T47D (cell line): ENCODE measurements at places on chromosomes 7 and 10.

GRCh38 chr7:43584195-43584586 lies 1.3 kb downstream of the STK17A start:
- peak; percentile 63 for DNase-seq

GRCh38 chr7:156152390-156152789 lies 340.1 kb upstream of the SHH start:
- no peak for DNase-seq

DNA sequence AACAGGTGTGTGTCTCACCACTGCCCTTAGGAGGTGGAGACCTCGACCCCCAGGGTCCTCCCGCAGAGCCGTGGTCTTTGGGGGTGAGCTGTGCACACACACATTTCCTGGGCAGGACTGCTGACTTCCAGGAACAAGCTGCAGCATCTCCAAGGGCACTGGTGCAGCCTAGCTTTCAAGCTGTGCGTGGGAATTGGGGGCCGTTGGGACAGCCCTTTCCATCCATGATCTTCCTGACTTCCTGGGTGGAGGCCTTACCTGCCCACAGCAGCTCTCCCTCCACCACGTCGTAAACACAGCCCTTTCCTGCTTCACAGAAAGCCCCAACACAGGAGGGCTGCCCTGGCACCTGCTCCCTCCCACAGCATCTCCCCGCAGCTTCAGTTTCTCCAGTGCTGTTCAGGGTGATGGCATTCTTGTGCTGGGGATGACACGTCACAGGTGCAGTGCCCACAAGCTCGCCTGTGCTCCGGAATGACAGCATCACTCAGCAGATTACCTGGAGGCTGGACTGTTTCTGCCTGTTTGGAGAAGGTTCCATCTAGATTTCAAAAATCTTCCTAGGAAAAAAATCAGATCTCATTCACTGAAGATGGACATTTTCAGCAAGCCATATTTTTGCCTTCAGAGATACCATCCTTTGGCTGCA lies 208.0 kb upstream of the PPP2R2D start:
- DNase-seq, result no peak

DNA sequence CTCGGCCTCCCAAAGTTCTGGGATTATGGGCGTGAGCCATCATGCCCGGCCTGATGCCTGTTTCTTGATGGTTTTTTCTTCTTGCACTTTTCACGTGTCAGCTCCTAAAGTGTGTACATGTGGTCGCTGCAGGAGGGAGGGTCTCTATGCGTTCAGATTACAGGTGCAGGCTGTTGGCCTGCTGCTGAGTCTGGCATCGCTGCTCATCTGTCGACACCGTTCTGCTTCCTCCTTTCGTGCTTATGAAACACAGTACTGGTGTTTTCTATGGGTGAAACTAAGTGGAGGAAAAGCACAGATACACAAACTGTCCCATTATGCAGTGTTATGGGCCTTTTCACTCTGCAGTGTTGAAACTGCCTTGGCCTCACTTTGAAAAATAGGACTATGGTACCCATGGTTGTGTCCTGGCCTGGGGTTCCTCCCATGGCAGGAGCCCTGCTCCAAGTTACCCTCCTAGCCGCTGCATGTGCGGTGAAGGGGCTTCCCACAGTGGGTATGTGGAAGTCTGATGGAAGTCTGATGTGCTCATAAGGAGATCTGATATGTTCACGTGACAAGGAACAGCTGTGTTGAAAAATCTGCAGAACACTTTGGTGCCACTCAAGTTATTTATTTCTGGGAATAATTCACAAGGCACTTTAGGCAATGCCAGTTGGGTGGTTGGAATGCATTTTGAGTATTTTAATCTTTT lies 23.5 kb downstream of the OGDH start:
- DNase-seq, result no peak

- no peak for DNase-seq
Observed at GRCh38 chr10:35204650-35205319, 78.1 kb downstream of the CREM start.

DNA sequence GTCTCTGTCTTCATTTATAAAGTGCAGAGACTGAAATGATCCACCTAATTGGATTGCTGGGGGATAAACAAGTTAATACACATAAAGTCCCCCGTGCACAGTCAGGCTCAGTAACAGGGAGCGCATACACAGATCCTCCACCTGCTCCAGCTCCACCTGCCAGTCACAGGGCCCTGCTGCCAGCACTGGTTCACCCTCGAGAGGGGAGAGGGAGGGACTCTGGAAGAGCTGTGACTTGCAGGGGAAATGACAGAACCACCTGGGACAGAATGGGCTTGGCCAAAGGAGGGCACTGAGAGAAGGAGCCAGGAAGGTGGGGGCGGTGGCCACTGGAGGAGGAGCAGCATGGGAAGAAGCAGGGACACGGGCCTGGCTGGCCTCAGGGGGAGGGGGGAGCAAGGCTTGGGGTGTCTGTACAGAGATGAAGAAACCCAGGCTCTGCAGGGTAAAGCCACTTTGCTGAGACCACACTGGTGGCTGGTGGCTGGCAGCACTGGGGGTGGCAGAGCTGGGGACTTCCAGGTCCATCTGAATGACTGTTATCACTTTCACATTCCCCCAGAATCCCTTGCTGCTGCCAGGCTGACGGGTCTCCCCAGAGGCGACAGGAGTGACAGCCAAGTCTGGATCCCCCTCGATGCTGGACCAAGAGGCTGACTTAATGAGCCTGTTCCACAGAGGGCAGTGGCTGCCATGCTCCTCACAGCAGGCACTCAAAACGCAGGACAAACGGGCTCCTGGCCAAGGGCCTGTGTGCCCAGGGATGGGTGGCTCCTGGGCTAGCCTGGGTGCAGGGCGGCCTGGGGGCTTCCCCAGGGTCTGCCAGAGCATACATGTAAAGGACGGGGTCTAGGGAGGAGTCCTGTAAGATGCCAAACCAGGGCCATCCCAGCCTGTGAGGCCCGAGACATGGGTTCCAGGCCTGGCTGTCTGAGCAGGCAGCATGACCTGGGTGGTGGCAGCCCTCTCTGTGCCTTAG lies 151.1 kb downstream of the SH3PXD2A start:
- no peak for DNase-seq

DNA sequence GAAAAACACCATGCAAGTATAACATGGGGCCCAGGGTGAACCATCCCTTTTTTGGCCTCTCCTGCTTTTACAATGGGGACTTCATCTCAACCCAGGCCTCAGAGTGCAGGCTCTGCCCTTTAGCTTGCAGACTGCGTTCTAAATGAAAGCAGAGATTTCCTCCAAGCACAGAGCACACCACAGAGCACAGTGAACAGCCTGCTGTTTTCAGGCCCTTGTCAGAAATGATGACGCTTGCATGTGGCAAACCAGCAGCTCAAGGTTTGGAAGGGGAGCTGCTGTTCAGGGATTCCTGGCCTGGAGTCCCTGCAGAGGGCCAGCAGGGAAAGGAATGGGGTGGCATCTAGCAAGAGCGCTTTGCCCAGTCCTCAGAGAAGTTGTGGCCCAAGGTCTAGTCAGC lies 167.3 kb upstream of the CDCA7L start:
- DNase-seq, result no peak

GRCh38 chr7:101418694-101419093 lies 56.0 kb downstream of the COL26A1 start:
- DNase-seq, result no peak

DNA sequence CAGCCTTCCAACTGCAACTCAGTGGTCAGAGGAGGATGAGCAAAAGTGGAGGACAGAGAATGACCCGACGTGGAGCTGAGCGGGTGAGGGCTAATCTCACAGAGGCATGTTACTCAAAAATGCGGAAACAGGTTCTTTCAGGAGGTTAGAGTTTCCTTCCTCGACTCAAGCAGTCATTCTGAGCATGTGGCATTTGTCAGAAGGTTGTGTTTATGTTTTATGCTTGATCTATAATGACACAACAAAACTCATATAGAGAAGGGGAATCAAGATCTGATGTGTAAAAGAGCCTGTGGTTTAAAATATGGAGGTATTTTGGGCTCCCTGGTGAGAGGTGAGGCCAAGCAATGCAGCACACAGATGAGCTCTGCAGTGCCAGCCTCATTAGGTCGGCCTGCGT lies 311.4 kb downstream of the ADARB2 start:
- no peak for DNase-seq

- no peak for DNase-seq
Observed at GRCh38 chr10:51046654-51047053, 27.6 kb upstream of the PRKG1 start.

DNA sequence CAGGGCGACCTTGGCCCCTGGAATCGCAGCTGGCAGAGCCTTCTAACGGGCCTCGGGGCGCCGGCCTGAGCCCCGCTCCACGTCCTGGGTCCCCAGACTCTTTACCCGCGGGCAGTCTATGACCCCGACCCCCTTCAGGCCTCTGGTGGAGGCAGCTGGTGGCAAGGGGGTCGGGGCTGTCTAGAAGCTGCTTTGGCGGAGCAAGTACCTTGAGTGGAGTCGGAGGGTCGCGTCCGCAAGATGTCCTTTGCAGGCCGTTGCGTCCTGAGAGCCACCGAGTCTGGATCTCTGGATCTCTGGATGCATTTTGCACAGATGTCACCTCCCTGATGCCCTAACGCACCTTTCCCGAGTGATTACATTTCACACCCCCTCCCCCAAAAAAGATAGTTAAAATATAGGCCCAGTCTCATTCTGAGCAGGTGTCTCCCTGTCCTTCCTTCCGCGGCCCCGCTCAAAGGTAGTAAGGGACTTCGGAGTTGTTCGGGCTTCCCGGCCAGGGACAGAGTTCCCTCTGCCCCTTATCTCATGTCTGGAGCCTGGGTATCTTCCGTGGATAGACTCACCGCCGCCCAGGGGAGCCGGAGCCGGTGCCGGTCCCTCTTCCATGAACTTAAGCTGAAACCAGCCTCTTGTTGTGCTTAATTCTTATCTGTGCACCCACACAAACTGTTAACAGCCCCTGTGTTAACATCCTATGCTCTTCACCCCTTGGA lies 457 bp downstream of the ACADSB start:
- DNase-seq, result no peak

- no peak for DNase-seq
Observed at GRCh38 chr10:15695852-15696251, 23.9 kb downstream of the ITGA8 start.

GRCh38 chr7:42272793-42273665 lies 36.0 kb upstream of the GLI3 start:
- no peak for DNase-seq

DNA sequence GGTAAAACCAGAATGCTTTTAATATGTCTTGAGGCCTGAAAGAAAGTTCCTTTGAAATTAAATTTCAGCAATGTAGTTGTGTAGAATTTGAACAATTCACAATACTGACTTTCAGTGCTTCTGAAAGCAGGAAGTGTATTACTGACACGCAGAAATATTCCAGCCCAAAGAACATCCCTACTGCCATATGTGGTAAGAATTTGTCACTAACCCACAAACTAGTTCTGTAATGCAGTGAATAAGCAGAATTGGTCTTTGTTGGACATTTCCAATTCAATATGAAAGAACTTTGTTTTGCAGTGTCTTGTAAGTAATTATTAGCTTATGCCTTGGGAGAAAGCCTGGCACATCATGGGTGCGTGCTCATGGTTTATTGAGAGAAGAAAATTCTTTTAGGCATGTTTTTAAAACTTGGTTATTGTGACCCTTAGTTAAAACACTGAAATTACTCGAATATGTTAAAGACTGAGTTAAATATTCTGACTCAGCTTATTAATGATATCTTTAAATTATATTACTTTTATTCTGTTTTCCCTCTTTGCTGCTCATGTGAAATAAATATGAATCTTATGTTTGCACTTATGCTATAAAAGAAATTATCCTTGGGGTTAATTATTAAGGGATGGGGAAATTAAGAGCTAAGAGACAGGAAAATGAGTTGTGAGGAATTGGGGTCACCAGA lies 33.4 kb downstream of the PTPN12 start:
- no peak for DNase-seq

DNA sequence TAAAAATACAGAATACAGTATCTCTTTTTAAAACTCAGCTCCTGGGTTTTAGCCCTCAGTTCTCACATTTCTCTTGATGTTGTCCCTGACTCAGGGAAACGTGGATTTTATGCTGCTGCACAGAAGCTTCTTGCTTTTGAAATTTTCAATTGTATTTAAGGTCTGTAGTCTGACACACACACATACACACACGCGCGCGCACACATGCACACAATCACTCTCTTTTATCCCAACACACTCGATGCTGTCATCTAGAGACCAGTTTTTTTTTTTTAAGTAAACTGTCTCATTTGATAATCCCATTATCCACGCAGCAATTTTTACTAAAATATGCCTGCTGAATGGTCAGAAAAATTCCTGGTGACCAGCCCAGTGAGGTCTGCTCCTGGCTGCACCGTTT lies 108.6 kb downstream of the KMT2E start:
- no peak for DNase-seq

DNA sequence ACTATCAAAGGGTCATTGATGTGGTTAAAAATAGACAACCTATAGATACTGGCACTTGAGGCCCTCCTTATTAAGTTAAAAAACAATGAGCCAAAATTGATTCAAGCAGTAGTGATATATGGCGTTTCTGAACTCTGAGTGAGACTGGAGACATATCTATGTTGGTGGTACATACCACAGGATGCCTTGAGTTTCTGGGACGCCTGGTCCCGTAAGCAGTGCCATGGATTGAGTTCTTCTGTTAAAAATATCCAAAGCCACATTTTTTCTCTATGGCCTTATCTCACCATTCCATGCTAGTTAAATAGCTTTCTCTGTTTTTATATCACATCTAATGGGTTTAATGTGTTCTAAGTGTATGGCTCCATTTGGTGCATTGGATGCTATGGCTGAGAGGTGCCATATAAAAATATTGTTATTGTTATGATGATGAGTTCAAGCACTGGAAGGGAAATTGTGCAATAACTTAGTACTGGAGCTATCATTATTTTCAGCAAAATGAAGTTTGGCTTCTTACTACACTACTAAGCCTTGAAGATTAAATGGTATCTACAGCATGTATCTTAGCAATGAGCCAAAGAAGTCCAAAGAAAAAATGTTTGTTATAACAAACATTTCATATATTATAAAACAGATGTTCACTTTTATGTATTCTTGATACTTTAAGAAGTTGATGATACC lies 713.9 kb downstream of the SUGCT start:
- no peak for DNase-seq

GRCh38 chr7:42350801-42351200 lies 113.8 kb upstream of the GLI3 start:
- no peak for DNase-seq

DNA sequence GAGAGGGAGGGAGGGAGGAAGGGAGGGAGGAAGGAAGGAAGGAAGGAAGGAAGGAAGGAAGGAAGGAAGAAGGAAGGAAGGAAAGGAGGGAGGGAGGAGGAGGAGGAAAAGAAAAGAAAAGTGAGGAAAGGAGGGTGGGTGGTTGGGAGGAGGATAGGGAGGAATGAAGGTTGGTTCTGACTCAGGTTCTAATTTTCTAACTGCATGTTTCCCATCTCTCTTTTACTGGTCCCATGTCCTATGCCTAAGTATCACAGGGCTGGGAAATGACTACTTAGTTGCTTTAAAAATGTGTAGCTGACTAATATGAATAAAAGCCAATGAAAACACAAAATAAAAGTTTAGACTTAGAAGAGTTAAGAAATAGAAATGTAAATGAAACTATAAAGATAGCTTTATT lies 890.9 kb upstream of the POT1 start:
- DNase-seq, result no peak

- DNase-seq, result no peak
Observed at GRCh38 chr7:115368998-115369397, 447.1 kb downstream of the MDFIC start.
